ENCODE measurements at places on chromosomes 11 and 22.

DNA sequence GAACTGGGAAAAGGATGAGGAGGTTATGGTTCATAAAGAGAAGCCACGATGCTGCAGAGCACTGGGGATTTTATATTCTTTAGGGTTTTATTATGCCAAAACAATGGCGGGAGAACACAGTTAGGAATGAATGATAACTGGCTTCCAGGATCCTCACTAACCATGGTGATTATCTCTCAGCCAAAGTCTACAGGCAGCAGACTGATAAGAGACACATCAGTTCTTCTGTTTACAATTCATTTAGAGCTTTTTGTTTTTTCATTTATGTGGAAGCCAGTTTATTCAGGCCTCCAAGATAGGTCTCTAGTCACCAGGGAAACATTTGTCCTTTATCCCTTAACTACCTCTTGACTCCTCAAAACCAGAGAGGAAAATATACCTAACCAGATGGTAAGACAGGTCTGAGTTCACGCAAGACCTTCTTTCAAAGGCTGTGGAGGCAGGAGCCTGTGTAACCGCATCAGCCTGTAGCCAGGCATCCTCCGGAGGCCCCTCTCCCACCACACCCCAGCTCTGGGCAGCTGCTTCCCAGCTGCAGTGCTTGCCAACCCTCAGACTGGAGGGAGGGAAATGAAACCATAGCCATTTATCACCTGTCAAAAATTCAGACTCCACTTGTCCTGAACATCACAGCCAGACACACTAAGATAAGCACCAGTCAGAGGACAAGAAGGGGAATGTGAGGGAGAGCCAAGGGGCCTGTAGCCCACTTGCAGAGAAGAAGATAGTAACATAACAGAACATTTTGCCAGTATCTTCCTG is 57.2 kb upstream of the FAM181B start:
- DNase-seq: no peak

GRCh38 chr22:42841444-42841843 is 15.6 kb downstream of the ARFGAP3 start:
- DNase-seq: no peak

DNA sequence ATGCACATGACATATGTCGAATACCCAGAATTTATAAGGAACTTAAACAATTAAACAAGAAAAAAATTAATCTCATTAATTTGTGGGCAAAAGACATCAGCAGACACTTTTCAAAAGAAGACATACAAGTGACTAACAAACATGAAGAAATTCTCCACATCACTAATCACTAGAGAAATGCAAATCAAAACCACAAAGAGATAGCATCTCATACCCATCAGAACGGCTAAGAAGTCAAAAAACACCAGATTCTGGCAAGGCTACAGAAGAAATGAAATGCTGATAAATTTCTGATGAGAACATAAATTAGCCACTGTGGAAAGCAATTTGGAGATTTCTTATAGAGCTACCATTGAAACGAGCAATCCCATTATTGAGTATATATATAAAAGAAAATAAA is 210.6 kb upstream of the LUZP2 start:
- DNase-seq: no peak

DNA sequence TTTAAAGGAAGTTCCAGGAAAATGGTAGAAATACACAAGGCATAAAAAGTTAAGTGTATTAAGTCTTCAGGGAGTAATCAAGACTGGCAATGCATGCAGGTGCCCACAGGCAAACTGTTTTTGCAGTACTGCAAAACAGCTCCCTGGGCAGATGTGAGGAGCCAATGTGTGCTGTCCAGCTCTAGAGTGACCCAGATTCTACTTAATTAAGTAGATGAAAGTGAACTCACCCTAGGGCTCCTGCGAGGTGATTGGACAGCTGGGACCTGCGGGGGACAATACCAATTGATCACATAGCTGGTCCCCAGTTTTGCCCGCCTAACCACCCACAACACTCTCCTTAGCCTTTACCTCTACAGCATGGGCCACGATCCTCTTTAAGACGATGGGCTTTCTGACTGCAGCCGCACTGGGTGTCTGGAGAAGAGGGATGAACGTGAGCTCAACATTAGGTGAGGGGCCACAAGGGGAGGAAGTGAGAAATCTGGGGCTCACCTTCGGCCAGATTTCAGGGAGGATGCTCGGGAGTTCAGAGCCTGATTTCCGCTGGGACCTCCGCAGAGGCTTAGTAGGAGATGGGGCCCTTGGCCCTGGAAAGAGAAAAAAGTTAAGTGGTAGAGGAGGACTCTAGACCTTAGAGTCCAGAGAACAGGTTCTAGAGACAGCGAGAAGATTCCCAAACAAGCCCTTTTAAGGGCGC is 556 bp downstream of the CDCA5 start:
- DNase-seq: no peak

DNA sequence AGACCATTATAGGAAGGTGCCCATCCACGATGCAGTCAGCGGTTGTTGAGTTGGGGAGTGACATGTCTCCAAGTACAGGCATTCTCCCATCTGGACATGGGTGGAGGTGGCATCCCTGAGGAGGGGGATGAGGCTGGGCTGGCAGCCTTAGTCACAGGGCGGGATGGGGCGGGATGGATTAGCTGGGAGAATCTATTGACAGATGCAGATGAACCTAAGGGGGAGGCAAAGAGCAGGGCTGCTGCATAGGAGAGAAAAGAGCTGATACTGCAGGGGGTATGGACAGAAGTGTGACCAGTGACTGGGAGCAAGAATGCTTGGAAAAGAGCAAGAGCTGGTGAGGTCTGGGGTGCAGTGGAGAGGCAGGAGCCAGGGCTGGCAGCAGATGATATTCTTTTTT is 42.7 kb downstream of the SCN3B start:
- no peak for DNase-seq

- no peak for DNase-seq
Observed at GRCh38 chr11:16946477-16947282, 67.5 kb downstream of the PLEKHA7 start.

- no peak for DNase-seq
Observed at GRCh38 chr11:102695201-102695600, 10.4 kb downstream of the MMP27 start.
